ENCODE measurements at places on chromosomes 1 and 21.

- DNase-seq: no peak
Measured at GRCh38 chr1:92923664-92924063, 37.6 kb downstream of the DIPK1A start.

GRCh38 chr1:203406446-203407045 lies 55.6 kb upstream of the FMOD start:
- DNase-seq: no peak

DNA sequence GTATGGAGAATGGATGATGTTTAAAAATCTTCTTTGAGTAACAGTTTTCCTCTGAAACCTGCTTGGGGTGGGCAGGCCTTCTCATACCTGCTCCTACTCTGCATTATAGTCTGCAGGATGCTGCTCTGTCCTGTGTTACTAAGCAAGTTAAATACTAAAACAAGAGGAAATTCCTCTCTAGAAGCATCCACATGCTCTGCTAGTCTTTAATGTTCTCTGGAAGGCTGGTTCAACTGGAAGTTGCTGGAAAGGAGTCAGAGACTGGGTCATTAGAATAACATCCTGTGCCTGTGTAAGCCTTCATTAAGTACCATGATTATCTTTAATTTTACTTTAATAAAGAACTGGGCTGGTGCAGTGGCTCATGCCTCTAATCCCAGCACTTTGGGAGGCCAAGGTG lies 5.8 kb downstream of the SELP start:
- no peak for DNase-seq

DNA sequence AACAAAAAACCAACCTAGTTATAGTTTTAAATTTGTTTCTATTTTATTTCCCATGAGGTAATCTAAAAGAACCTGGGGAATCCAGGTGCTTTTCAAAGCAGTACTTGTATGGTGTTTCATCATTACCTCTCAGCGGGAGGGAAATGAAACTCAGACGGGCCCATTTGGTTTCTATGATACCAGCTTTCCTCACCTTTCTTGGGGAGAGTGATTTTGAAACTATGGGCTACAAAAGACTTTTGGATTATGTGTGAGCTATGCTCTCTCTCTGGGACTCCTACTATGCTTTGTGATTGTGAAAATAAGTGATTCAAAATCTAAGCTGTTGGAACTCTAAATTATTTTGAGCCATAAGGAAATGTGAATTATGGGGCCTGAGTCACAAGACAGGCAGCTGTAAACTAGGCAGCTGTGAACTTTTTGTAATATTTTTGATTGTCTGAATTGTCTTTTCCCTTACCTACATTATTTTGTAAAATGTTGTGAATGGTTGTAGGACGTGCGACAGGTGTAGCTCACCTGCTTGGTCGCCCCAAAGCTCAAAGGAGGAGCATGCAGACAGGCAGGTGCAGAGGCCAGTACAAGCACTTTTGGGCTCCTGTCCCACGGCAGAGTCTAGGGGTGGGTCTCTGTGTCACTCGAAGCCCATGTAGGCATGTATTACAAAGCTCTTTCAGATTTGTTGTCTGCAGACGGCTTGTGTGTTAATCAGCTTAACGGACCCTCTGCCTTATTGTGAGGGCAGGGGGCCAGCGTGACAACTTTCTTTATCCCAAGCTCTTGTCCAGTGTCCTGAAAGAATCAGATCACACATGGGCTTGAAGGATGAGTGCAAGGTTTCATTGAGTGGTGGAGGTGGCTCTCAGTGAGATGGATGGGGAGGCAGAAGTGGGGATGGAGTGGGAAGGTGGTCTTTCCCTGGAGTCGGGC lies 64.8 kb upstream of the BACH1 start:
- no peak for DNase-seq

GRCh38 chr1:97711858-97712257 lies 209.0 kb downstream of the DPYD start:
- no peak for DNase-seq
